ENCODE measurements at places on chromosomes 2 and 18.

DNA sequence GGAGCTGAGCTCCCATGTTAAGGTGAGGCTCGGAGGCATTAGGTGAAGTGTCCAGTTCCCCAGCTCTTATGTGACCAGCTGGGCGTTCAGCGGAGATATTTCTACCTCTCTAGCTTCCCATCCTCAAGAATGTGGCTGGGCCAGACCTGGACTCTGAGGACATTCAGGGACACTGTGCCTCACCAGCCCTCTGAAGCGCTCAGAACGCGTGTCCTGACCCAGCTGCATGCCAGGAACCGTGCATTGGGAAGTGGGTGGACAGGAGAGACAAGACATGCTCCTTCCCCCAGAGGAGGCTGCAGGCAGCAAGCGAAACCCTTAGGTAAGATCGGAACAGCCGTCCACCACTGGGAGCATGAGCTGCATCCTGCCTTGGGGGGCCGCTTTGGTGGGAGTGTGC, 38.0 kb upstream of the GPAT2 start:
- DNase-seq = no peak

DNA sequence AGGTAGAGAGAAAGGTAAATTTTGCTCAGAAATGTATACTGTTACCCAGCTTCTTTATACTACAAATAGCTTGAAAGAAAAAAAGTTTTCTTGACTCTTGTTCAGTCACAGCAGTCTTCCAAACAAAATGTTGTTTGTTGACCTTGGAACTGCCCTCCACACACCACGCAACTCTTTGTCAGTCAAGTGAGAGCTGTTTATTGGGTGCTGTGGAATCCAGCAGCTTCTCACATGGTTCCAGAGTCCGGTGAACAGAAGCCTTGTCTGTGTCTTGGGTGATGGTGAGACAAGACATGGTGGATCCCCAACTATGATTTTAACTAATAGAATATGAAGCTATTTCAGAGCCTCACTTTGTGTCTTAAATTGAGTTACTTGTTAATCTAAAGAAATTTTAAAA, 112.5 kb downstream of the MAP2 start:
- no peak for DNase-seq

DNA sequence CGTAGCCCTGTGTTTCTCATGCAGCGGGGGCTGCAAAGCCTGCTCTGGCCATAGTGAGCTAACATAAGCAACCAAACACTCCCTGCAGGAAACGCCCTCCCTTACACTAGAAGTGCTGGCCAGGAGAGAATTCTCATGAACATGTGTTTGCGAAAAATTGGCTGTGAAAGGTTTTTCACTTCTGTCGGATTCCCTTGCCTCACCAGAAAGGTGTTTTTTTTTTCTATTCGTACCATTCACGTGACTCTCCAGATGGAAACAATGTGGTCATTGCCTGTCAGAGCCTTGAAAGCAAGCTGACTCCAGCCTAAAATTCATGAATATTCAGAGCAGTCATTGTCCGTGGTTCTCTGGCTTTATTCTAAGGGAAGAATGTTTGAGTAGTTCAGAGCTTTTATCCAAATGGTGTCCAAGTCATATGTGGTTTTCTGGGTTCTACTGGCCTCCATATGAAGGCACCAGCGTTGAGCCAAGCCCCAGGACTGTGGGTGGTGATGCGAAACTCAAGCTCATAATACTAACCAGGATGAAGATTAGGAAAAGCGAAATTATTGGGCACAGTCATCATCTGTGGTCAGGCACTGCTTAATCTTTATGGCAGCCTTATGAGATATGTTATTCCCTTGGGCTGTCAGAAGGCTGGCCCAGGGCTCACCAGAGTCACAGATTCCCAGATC, 236.4 kb downstream of the ALPK2 start:
- no peak for DNase-seq

GRCh38 chr2:9594366-9595054, 36.3 kb downstream of the YWHAQ start:
- DNase-seq = no peak

DNA sequence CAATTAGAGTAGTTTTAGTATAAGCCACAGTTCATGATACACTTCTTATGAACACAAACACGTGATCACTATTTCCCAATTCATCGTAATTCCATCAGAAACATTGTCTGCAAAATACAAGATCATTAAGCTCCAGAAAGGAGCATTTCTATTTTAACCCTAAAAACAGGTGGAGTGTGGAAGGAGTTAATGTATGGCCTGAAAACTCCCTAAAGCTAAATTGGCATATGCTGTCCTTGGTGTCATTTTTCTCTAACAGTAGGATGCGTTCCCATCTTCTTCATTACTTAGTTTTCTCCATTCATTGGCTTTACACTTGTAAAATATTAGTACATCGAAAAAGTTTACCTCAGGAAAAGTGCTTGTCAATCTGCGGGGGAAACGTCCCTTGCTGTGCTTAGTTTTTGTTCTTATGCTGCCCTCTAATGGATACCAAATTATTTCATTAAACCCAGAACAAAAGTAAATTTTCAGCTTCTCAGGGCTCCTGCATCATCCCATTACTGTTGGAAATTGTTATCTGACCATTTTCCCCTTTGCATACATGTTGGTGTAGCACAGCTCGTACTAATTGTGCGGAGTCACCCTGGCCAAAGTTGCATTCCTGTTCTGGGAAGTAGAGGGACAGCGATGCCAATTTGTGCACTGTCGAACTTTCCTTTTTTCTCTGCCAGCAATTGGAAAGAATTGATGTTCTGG, 153.4 kb downstream of the GPD2 start:
- no peak for DNase-seq

DNA sequence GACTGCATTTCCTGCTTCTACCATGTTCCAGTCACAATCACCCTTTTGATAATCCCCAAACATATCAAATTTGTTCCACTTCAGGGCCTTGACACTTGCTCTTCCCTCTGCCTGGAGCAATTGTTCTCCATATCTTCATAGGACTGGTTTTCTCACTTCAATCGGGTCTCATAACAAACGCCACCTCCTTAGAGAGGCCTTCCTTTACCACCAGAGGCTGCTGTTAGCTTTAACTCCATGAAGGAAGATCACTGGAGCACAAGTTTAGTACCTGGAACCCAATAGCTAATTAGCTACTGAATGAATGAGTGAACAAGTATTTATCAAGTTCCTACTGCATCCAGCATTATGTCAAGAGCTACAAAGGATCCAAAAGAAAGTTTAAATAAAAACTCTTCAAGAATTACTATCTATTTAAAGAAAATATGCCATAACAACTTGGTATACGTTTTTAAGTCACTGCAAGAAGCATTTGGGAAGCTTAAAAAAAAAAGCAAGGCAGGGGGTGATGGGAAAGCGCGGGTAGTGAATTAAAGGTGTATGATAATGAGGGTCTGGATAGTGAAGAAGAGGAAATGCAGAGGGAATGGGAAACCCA, 58.8 kb downstream of the BAZ2B start:
- no peak for DNase-seq

DNA sequence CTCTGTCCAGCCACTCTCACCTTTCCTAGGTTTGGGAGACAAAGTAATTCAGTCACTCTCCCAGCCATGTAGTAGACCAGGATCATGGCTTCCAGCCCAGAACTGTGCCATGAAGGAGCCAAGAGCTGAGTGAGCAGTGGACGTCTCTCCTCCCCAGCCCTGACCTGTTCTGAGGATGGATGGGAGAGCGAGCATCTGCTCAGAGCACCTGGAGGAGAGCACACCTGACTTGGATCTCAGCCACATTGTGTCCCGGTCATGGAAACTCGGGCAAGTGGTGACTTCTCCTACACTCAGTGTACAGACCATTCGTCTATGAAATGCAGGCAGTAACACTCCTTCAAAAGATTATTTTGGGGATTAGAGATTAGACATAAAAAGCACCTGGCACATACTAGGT, 299.7 kb downstream of the TNS1 start:
- DNase-seq = no peak

DNA sequence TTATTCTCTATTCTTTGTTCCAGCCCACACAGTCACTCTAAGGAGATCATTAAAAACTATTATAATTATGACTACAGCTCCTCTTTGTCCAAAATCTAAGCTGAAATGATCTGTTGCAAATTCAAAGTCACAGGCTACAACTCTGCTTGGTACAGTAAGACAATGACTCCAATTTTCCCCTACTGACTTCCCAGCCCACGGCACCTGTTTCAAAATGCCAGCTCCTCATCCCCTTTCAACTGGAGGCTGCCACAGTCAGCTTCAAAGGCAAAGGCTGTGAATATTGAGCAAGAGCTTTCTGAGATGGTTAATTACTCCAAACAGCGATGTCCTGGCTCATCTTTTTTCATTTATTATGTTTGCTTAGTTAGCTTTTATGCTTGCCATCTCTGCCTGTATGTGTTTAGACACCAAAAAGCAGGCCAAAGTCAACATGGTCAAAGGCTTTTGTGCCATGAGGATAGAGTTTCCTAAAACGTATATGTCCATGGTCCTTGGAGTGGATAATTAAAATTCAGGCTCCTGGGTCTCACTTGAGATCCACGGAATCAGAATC, 141.1 kb downstream of the DOCK10 start:
- DNase-seq = no peak

DNA sequence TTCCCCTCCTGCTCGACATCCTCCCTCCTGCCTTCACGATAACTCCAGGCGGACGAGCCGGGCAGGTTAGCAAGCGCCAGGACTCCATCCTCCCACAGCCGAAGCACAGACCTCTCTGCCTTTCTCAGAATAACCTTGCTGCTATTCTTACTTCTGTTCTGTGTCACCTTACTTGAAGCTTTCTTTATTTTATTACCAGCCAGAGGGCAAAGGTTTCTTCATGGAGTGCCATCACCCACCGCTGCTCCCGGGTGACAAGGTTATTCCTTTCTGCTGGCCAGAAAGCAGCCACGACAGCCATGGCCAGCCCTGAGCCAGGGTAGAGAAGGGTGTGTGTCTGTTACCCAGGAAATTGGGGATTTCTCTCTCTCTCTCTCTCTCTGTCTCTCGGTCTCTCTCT, 227.1 kb downstream of the ANAPC1 start:
- no peak for DNase-seq

- no peak for DNase-seq
Observed at GRCh38 chr2:195763866-195764265, 106.8 kb downstream of the SLC39A10 start.

GRCh38 chr2:158178646-158179045, 77.0 kb downstream of the UPP2 start:
- no peak for DNase-seq

DNA sequence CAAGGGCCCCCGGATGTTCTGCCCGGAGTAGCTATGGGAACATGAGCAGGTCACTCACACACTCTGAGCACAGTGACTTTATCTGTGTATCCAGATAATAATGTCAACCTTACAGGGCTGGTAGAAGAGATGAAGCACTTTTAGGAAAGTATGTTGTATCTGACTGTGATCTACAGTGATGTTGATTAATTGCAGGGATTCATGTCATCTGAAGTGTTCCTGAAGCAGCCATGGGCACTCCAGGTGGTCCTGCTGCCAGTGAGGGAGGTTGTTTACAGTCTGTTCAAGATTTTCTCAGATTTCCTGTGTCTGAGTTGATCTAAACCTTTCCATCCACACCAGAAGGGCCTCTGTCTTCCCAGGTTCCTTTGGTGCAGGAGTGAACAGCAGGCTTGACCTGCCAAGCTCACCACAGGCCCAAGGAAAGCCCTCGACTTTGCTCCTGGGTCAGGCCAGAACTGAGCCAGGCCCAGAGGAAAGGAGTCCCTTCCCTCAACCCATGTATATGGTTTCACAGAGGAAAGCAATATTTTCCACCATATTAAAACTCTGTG, 28.0 kb downstream of the KIAA2012 start:
- DNase-seq = no peak

GRCh38 chr2:240240017-240240734, 99.7 kb upstream of the OTOS start:
- no peak for DNase-seq

DNA sequence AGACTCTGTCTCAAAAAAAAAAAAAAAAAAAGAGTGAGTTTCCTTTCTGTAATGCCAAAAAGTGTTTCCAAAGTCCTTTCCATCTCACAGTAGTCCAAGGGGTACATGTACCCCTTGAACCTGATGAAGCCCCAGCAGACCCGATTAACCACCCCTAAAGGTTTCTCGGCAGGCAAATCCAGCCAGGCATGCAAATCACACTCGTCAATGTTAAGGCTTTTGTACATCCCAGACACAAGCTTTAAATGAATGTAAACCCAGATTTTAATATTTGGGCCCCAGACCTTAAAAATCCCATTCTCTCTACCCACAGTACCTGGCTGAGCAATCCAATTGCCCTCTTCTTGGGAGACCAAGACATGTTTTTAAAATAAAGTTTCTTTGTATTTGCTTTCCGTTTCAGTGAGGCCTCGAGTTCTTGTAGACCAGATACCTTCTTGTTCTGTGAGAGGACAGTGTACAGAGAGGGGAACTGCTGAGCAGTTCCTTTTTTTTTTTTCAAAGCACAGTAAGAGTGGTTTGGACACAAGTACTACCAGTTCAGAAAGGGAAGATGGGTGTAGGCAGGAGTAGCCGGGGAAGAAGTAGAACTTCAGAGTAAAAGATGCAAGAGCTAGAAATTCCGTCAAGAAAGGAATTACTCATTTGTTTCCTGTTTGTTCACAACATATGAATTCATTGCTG, at the start of gene NLRC4:
Gene NLRC4 (minus strand): TSS at position 465 of the 684 bp plus-strand sequence. CDS start 8,111 bp downstream, outside the sequence.
- DNase-seq = no peak

DNA sequence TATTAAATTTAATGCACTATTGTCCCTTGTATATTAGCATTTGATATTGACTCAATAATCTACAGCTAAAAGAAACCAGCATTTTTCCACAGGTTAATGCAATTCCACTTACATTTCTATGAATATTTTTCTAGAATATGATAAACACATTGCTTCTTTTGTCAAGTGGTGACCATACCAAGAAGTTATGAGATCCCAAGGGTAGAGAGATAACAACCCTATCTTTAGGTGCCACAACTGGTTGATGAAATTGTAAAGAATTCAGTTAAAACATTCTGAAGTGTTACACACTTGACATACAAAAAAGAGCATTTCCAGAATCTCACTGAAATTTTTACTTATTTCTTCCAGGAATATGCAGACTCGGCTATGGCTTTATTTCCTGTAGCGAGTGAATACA, 56.0 kb downstream of the ABCG8 start:
- no peak for DNase-seq

DNA sequence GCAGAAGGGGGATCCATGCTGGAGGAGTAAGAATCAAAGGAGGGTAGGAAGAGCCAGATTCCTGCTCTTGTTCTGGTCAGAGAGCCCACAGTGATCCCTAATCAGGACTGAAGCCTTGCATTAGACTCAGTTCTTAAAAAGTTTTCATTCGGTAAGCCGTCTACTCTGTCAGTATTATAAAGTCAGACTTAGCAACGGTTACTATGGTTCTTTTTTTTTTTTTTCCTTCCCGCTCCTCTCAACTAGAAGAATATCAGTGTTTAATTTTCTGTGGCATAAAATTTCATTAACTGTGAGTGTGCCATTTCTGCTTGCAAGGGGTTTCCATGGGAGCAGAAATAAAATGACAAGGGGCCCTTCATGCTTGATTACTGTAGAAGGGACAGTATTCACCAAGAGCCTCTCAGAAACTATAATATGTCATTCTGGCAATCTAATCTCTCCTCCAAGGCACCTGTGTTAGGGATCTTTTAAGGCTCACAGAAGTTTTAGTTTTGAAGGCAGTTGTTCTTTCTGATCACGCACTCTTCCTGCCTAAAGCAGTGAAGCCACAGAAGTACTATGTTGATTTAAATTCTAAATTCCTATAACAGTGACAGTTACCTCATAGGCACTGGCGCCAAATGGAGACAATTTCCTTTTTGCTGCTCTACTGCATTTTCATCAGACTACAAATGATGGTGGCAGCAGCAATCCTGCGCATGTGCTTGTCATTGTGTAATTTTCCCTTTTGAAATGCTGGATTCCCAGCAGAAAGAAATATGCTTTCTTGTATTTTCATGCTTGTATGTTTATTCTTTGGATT, 57.0 kb downstream of the OSBPL6 start:
- DNase-seq = no peak
